ENCODE measurements at places on chromosomes 5 and 9.

GRCh38 chr5:155689406-155689805 lies 637.6 kb upstream of the SGCD start:
- no peak for DNase-seq

DNA sequence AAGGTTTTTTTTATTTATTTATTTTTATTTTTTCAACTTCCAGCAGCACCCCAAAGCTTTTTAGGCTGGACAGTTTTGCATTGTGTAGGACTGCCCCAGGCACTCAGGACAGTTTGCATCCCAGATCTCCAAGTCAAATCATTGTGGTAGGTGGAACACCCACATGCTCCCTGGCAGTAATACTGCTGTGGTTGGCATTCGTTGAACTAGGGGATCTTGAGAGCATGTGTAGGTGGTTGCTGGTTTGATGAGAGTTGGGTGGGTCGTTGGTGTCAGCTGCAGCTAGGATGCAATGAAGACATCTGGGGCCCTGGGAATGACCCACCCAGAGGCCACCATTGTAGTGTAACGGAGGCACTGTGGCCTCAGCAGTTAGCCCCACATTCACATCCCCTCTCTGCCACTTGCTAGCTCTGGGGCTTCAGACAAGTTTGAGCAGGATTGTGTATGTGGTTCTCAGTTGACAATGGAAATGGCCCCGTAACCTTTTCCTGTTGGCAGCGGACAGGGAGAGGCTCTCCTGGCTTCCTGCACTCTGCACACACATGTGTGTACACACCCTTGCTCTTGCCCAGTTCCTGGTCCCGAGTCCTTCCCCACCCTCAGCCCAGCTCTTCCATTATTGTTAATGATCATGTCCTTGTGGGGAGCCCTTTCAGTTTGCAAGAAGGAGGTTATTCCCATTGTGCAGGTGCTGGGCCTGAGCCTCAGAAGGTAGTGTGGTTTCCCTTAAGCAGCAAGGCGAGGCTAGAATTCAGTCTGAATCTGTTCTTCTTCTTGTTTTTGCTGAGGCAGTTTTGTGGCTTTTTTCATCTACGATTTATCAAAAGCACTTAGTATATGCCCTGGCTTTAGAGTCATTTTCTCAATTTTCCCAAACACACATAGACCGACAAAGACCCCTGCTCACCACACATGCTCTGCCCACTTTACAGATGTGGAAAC lies 46.5 kb downstream of the PPARGC1B start:
- peak; percentile 68 for DNase-seq

- no peak for DNase-seq
Measured at GRCh38 chr5:147686421-147686820, 96.1 kb downstream of the JAKMIP2 start.

GRCh38 chr9:92184041-92184564 lies 68.9 kb upstream of the SPTLC1 start:
- no peak for DNase-seq

- DNase-seq, result no peak
Measured at GRCh38 chr5:111627862-111628261, 115.5 kb upstream of the STARD4 start.

- no peak for DNase-seq
Measured at GRCh38 chr5:99721506-99721905, 792.7 kb upstream of the CHD1 start.

DNA sequence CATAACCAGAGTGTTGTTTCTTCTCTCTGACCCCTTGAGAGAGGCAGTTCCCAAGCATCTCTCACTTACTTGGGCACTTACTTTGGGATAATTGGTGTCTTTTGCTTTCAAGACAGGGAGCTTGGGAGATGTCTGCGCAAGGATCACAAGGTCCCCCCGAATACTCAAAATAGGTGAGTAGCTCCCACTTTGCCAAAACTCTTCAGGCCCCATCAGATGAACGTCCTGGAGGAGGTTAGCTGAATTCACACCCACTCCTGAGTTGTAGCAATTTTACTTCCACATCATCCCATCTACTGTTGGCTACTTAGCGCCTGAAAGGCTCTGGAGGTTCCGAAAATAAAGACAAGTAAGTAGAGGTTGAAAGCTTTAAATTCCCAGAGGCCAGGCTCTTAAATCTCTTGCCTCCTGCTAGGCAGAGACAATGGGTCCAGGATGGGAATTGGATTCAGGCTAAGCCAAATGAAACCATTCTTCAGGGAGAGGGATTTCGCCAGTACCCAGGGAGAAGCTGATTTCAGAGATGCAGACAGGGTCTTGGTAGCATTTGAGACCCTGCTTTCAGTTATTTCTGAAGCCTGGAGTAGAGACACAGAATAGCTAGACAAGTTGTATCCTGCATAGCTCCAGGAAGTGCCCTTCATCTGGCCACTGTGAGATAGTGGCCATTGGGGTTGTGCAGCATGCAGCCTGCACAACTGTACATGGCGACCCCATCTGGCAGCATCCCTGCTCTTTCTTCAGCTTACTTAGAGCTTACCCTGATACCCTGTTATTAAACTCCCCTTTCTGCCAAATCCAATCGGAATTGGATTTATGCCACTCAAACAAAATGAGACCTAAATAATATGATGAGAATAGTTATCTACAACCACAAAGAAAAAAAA lies 60.1 kb downstream of the BOD1 start:
- no peak for DNase-seq

DNA sequence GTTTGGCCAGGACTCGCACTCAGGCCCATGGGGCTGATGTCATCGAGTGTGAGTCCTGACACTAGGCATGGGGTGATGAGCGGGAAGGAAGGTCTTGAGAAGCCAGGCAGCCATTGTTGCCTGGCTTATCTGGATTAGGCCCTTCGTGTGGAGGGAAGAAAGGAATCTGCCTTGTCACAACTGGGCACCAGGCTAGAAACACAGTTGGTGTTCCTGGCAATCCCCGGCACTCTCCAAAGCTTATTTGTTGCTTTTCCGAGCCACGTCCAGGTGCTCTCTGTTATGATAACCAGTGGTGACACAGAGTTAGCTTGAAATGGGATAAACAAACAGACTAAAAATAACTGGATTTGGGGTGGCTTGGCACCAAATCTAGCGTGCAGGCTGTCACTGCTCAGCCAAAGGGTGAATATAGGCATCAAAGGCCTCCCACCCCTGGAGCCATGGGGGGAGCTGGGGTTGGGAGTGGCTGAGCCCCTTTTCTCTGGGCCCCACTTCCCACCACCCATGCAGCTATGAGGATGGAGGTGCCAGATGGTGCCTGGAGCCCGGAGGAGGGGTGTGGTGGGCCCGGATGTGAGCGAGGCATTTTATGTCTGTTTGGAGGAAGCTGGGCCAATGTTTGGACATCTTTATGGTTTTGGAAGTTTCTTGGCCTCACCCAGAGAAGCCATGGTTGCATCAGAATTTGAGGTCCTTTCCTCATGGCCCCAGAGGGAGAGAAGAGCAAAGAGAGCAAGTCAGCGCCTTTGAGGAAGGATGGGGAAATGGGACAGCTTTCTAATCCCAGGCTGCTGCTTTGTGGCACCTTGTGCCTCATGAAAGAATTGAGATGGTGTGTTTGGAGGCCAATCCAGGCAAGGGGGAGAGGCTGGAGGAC lies 98.0 kb upstream of the PITX1 start:
- DNase-seq, result peak; percentile 80

DNA sequence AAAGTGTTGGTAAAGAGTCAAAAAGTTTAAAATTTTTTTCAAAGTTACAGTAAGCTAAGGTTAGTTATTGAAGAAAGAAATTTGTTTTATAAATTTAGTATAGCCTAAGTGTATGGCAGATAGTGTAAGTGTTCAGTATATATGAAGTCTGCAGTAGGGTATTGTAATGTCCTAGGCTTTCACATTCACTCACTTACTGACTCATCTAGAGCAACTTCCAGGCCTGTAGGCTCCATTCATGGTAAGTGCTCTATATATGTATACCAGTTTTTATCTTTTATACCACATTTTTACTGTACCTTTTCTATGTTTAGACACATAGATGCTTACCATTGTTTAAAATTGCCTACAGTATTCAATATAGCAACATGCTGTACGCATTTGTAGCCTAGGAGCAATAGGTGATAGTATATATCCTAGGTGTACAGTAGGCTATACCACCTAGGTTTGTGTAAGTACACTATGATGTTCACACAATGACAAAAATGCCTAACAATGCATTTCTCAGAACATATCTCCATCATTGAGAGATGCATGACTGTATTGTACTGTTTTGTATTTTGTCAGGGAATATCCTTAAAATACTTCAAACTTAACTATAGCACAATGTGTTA lies 38.5 kb downstream of the CYSTM1 start:
- no peak for DNase-seq

- DNase-seq, result no peak
Measured at GRCh38 chr5:113169720-113170119, 193.1 kb downstream of the DCP2 start.

DNA sequence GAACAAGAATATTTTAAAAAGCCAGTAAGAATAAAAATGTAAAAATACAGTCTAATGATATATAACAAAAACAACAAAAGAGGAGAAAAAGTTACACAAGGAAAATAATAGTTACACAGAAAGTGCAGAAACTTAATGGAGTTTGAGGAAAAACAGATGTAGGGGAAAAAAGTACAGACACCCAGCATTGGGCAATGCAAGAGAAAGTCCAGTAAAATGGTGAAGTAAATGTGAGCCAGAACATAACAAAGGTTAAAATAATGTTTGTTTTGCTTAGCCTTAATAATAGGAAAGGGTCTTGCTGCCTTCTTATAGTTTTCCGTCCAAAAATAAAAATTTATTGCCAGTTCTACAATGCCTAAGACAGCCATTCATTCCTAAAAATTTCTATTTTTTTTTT lies 364.2 kb downstream of the NNT start:
- no peak for DNase-seq
